ENCODE measurements at places on chromosomes 12 and 14. TPM values are rescaled to one million over a fixed set of nuclear protein-coding genes. Genes with fewer than 3 reads are reported as not detected.

DNA sequence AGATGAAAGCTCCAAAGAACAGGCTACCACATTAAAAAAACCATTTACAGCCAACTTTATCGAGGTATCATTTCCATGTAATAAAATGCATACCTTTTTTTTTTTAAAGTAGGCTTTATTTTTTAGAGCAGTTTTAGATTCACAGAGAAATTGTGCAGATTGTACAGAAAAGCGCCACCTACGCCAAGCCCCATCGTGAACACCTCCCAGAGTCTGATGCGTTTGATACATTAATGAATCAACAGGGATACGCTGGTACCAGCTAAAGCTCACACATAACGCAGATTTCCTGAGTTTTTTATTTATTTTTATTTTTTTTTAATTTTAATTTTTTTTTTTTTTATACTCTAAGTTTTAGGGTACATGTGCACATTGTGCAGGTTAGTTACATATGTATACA lies 129.9 kb downstream of the KIF26A start:
- H3K4me3 ChIP-seq = no peak overlapping the region
- no peaks in the 10 kb centered on the region for H3K27me3 ChIP-seq
- no peak for DNase-seq
- H3K4me1 ChIP-seq = no peaks in the 10 kb centered on the region
- H3K27ac ChIP-seq = no peak overlapping the region

SERPINA4 gene
- total RNA-seq = not detected

OAS1 gene
- total RNA-seq = 33.6 TPM

CEP290 gene
- 13.3 TPM for total RNA-seq
